Progenitor cell of endocrine pancreas (in vitro differentiated cells): ENCODE measurements at places on chromosomes 1 and 21. TPM values are rescaled to one million over a fixed set of nuclear protein-coding genes. Genes with fewer than 3 reads are reported as not detected.

GRCh38 chr1:44359234-44359935, 4.3 kb upstream of the ERI3 start:
- H3K4me3 ChIP-seq = no peak overlapping the region
- no peak for DNase-seq

DNA sequence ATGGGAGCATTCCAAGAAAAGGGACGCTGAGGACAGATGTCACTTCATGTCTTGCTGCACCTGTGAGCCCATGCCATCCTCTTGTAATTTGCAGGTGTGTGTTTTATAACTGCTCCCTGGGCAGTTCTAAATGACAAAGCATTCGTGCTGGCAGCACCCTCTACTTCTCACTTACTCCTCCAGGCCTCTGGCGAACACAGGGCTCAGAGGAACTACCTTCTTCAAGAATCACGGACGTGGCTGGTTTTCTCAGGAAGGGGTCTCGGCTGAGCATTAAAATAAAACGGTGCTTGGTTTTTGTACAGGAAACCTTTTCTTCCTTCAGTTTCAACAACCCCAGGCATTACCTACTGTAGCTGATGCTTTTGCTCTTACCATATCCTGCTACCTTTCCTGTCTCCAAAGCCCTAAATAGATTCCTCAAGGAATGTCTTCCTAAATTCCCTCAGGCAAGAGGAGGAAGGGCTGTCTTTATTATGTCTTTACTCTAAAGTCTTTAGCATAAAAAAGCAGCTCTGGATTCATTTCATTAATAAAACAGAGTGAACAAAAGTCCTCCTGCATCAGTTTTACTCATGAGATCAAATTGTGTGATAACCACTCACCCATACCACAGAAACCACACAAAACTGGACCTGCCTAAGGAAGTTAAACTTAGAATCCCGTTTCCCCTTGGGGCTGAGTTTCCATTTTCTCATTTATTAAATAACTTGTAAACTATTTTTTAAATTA, 79.0 kb upstream of the MAP10 start:
- no peaks in the 10 kb centered on the region for H3K4me1 ChIP-seq
- H3K4me3 ChIP-seq = no peak overlapping the region
- no peak for DNase-seq
- H3K36me3 ChIP-seq = no peaks in the 10 kb centered on the region
- H3K27ac ChIP-seq = peak overlapping the region; percentile 45

The CLEC20A gene
- not detected in 2 replicates for total RNA-seq

DNA sequence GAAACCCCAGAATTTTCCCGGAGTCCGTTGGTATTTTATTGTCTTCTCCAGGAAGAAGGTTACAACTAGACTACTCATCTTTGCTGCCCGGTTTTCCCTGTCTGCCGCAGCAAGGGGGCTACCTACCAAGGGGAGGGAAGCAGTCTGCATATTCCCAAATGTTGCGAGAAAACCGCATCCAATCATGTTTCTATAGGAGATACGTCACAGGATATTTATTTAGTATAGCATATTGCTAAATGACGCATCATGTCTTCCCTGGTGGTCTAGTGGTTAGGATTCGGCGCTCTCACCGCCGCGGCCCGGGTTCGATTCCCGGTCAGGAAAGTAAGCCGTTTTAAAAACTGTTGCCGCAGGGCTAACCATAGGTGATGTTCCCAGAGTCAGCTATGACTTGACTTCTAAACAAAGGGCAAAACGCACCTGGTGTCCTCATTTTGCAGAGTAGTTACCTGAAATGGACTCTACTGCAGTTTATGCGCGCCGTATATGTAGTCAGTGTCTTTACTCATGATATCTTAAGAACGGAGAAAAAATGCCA, 15.2 kb upstream of the ZNF692 start:
- no peaks in the 10 kb centered on the region for H3K27me3 ChIP-seq
- peaks cover 4% of the 10 kb centered on the region for H3K36me3 ChIP-seq
- peak overlapping the region; percentile 99 for H3K27ac ChIP-seq
- DNase-seq = peak; percentile 60
- H3K4me3 ChIP-seq = peak overlapping the region; percentile 88
- H3K4me1 ChIP-seq = peaks cover 4% of the 10 kb centered on the region

The BARHL2 gene
- total RNA-seq = not detected in 2 replicates

The AKR7A3 gene
- total RNA-seq = 2.1 and 2.7 TPM in 2 replicates

The LHX4 gene
- total RNA-seq = 0.55 and 0.62 TPM in 2 replicates

DNA sequence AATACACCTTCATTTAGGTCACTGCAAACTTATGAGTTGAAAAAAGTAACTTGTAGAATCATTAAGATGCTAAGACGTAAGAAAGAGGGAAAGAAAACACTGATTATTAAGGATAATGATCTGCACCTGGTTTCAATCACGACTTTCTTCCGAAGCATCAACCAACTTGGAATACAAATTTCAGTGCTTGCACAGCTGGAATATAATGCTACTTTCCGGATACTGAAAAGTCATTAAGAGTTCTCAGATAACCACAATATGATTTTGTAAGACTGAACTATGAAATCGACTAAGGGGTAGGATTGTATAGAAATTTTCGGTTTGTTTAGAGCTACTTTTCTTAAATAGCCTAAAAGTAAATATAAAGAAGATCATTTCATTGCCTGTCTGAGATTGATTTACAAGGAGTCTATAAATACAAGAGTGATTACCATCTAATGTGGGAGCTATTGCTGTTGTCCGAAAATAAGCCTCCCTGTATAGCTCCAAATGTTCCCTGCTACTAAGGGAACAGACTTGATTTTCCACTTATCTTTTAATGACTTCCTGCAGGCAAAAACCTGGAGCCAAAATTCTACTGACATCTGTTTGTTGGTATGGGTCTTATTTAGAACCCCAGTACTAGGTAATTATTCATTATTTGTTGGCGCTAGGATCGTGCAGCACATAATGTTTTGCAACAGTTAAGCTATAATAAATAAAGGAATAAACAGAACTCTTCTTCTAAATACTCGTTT, 673.3 kb downstream of the KCNT2 start:
- no peak overlapping the region for H3K27ac ChIP-seq
- H3K4me3 ChIP-seq = no peak overlapping the region
- no peaks in the 10 kb centered on the region for H3K27me3 ChIP-seq
- H3K36me3 ChIP-seq = no peaks in the 10 kb centered on the region

- peaks cover 47% of the 10 kb centered on the region for H3K4me1 ChIP-seq
- peak within 1 kb of the TSS; percentile 93 for H3K4me3 ChIP-seq
- DNase-seq = peak; percentile 69
- H3K36me3 ChIP-seq = peaks cover 30% of the 10 kb centered on the region
- no peaks in the 10 kb centered on the region for H3K27me3 ChIP-seq
Observed at GRCh38 chr1:234610061-234610665, at the start of gene IRF2BP2. Gene IRF2BP2 (minus strand): TSS chr1:234610178. CDS start chr1:234609494, 684 bp downstream.
